ENCODE measurements at places on chromosomes 2 and 18.

DNA sequence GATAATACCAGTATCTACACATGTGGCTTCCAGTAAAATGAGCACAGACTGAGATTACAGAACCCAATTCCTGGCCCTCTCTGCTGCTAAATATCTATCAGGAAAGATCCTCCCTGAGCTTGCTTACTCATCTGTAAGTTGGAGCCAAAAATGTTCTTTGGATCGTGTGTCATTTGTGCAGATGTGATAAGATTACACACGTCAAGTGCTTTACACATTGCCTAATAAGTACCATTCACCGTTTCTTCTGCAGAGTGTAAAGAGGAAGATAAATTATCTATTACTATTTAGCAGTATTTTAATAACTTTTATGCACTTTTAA lies 23.2 kb upstream of the SLC20A1 start:
- no peak for DNase-seq

- no peak for DNase-seq
Observed at GRCh38 chr18:68429111-68429510, 285.8 kb downstream of the TMX3 start.

DNA sequence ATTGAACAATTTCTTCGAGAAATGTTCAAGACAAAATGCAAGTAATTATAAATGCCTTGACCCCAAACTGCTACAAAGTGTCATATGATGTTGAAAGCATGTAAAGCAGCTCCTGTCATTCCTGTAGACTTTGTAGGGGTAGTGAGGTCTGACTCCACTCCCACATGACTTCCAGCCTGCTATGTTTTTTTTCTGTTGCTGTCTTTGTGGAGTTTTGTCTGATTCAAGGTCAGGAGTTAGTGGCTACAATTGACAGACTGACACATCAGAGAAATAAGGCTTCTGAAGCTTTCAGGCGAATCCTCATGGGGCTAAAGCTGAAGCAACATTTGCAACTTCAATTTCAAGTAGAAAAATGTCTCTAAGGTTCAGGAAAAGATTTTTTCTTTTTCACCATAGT lies 63.9 kb upstream of the CCDC195 start:
- DNase-seq: no peak

DNA sequence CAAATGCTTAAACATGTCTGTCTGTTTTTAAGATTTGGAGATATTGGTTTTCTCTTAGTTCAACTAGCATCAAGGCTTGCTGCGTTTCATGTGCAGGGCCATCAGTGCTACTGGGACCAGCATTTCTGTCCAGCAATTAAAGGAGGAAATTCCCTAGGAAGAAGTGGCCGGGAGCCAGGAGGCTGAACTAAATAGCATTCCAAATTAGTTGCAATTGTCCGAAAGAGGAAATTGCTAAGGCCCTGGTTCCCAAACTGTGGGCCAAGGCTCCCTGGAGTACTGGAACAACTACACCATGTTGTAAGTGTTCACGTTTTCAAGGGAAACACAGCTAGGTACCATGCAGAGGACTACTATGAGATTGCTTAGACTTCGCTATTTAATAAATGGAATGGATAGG lies 257.9 kb downstream of the PTPRM start:
- no peak for DNase-seq

- DNase-seq: no peak
Observed at GRCh38 chr2:129160879-129161278, 818.6 kb upstream of the RAB6C start.

DNA sequence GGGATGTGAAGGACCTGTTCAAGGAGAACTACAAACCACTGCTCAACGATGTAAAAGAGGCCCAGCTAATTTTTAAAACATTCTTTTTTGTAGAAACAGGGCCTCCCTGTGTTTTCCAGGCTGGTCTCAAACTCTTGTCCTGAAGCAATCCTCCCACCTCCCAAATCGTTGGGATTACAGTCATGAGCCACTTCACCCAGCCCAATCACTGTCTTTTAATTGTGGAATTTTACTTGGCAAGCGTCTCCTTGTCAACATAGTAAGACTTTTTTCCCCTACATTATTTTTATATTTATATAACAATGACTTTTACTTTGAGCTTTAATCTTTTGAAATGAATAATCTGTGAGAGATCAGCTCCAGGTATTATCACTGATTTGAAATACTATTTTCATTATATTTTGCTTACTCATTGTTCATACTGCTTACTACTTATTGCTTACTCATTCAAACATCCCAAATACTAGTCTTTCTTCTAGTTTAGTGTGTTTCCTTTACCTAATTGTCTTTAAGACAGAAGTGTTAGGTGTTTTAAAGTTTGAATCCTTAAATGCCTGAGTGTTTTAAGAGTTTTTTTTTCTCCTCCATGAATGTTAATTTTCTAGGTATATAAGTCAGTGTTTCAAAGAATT lies 48.9 kb downstream of the PTPN4 start:
- DNase-seq: no peak

DNA sequence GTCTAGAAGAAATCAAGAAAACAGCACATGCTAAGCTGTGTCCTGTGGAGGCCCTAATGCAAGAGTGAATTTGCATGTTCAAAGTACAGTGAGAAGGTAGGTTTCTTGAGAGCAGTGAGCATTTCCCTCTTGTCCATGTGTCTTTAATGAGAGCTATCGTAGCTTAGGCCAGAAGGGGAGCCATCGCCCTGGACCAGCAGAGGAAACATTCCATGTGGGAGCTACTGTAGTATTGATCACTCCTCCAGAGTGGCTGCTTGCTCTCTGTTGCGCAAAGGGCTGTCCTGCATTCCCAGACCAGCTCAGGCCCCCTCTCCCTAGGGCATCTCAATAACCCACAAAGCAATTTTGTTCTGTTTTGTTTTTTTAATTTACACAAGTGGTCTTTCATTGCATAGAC lies 950.1 kb downstream of the CNTNAP5 start:
- no peak for DNase-seq

DNA sequence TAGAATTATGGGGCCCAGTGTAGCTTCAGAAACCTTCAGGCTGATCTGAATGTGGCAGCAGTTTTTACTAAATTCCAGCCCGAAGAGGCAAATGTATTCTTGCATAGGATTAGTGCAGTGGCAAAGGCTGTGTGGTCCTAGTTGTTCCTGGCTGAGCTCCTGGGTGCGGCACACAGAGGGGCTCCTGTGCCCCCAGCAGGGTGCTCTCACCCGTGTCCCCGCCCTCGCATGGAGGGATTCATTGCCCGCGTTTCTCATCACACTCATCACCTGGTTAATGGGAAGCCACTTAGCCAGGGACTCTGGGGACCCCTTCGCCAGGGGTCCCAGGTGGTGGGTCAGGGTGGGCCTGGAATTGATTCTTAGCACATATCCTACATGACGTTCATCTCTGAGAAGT lies 3.9 kb downstream of the KCNG2 start:
- no peak for DNase-seq

DNA sequence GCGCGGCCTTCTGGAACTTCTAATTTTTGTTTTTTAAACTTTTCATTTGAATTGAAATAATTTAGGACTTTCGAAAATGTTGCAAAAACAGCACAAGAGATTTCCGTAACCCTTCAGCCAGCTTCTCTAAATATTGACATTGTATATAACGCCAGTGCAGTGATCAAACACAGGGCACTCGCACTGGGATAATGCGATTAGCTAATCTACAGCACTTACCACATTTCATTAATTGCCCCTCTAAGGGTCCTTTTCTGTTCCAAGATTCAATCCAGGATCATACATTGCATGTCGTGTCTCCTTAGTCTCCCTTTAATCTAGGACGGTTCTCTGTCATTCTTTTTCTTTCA lies 343 bp upstream of the CD302 start:
- no peak for DNase-seq

GRCh38 chr18:41126541-41127235 lies 828.3 kb upstream of the PIK3C3 start:
- DNase-seq: no peak

- no peak for DNase-seq
Observed at GRCh38 chr2:11932048-11932512, 185.6 kb downstream of the LPIN1 start.

- no peak for DNase-seq
Observed at GRCh38 chr2:83689402-83689801, 769.7 kb downstream of the SUCLG1 start.

- no peak for DNase-seq
Observed at GRCh38 chr2:75500633-75501032, 60.1 kb downstream of the EVA1A start.

DNA sequence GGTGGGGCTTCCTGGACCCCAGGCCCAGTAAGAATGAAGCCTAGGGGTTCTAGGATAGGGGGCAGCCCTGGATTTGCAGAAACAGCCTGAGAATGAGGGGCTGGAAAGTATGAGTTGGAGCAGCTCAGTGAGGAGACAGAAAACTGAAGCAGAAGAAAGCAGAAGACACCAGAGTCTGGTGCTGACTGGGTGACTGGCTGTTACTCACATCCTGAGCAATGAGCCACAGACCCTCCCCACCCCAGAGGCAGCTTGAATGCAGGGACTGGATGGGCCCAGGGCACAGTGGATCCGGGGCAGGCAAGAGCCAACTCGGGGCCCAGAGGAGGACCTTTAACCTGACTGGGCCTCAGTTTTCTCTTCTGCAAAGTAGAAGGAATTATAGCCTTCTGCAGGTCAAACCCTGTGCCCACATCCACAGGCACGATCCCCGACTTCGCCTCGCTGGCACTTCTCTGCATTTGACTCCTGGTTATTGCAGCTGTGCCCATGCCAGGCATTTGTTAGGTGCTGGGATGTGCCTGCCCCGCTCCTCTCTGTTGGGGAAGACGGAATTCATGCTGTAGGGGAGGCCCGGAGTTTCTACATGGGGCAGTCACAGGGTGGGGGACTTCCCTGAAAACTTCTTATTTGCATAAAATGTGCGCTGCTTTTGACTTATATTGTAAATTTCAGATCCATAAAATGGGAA lies 8.5 kb downstream of the STEAP3 start:
- no peak for DNase-seq

DNA sequence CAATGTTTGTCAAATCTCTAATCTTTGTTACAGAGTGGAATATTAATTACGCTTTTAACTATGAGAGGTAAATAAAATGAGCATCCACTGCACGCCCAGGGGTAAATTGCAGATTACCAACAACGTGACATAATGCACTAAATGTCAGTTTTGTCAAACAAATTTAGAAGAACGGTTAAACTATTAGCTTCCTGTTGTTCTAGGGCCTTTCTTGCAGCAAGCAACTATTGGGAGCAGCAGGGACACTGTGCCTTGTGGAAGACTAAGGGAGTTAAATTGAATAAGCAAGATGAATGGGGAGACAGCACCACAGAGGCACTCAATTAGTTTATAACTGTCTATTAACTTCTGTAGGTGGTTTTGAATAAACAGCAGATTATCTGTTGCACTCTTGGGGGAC lies 391.0 kb upstream of the RAB12 start:
- no peak for DNase-seq

DNA sequence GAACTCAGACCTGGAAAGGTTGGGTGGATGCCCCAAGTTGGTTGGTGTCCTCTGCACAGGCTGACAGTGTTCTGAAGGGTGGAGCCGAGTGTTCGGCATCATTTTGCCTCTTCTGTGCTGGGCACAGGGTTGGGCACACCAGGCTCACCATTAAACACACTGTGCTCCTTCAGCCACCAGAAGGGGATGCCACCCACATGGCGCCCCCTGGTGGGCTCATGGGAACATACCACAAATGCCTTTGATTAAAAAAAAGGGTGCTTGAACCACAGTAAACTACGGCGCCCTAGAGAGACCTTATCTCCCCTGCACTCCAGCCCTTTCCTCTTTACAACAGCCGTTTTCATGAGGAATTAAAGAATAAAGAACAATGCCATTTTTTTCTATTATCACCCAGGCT lies 89.4 kb downstream of the CELF4 start:
- DNase-seq: no peak

GRCh38 chr2:69333352-69333751 lies 53.7 kb downstream of the GFPT1 start:
- DNase-seq: no peak

- peak; percentile 13 for DNase-seq
Observed at GRCh38 chr2:131146231-131146630, 41.1 kb downstream of the PLEKHB2 start.

- DNase-seq: no peak
Observed at GRCh38 chr2:229653531-229653930, 60.8 kb downstream of the DNER start.

DNA sequence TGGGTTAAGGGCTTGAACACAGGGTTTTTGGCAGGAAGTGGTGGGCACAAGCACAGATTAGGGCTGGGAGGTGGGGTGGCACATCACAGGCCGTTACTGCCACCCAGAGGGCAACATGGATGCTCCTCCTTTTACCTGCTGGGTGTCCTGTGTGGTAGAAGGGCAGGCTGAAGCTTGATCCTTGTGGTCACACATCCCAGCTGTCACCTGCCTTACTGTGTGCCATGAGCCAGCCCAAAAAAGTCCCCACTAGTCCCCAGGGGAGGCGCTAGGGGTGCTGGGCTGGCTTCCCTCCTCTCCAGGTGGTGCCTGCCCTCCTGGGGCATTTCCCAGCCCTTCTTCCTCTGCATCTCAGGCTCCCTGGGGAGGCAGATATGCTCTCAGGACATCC lies 50.5 kb upstream of the ALPP start:
- no peak for DNase-seq

DNA sequence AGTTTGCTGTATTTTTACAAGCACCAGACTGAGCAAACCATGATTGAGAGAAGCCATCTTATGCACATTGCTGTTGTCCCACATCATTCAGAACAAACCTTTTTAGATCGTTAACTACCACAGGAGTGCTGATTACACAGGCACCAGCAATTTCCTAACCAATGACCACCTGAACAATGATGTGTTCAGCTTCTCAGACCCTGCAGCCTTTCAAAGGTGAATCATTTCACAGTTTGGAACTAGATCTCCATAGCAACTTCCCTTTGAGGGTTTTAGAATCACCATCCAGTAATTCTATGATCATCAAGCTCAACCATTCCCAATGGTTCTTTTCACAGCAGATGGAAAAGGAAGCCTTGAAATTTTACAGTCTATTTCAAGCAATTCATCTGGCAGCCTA lies 71.4 kb downstream of the OLA1 start:
- DNase-seq: no peak

DNA sequence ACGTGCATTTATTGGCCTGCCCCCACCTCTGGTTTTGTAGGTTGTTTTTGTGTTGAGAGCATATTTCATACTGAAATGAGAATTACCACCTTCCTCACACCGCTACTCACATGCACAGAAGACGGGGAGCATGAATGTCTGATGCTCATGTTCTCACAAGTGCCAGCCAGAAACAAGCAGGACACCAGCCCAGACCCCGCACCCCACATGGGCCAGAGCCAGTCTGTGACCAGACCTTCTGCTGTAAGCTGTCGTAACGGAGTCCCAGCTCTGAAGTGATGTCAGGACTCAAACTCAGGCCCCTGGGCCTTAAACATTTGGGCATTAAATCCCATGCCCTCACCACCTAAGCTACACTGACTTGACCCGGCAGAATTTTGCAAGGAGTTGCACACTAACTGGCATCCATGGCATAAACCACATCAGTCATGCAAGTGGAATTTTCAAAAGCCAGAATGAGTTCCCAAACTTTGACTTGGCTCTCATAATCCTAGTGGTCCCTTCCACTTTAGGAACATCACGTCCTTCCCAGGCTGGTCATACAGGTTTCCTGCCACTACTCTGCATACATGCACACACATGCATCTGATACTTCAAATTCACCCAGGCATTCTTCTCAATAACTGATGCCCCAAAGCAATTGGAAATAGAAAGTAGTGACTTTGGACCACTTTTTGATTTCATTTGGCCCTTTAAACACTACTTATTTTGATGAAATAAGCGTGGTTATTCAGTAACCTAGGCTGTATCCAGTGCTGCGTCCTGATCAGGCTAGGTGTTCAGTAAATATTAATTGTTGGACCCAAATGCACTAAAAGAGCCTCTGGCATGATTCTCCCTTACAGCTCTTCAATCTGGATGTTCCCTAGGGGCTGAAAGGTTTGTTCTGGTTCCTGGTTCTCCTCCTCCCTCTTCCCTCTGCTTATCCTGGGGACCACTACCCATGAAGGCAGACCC lies 223.1 kb upstream of the ID2 start:
- no peak for DNase-seq
